ENCODE measurements at places on chromosomes 4 and X. TPM values are rescaled to one million over a fixed set of nuclear protein-coding genes. Genes with fewer than 3 reads are reported as not detected.

The NALF2 gene
- total RNA-seq: 0.19 TPM

The MUC7 gene
- not detected for total RNA-seq

The HELT gene
- not detected for total RNA-seq

The PDCL2 gene
- not detected for total RNA-seq

The FDCSP gene
- total RNA-seq: not detected

The NPY5R gene
- not detected for total RNA-seq

The ZNF157 gene
- total RNA-seq: 1.2 TPM

The FRMPD4 gene
- total RNA-seq: not detected

DNA sequence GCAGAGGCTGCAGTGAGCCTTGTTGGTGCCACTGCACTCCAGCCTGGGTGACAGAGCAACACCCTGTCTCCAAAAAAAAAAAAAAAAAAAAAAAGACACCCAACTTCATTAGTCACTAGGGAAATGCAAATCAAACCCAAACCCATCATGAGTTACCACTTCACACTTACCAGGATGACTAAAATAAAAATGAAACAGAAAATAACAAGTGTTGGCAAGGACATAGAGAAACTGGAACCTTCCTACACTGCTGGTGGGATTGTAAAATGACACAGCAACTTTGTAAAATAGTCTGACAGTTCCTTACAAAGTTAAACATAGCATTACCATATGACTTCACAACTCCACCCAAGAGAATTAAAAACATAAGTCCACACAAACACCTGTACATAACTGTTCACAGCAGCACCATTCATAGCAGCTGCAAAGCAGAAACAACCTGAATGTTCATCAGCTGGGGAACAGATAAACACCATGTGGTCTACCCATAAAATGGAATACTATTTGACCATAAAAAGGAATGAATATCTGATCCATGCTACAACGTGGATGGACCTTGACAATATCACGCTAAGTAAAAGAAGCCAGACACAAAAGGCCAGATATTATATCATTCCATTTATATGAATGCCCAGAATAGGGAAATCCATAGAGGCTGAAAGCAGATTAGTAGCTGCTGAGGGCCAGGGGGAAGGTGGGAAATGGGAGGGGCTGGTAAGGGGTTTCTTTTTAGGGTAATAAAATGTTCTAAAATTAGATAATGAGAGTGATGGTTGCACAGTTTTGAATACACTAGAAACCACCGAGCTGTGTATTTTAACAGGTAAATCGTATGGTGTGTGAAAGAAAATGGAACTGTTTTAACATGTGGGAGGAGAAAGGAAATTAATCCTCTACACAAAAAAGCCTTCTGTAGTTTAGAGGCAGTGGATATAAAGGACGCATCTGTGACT lies 18.3 kb downstream of the CD99L2 start:
- DNase-seq: no peak

DNA sequence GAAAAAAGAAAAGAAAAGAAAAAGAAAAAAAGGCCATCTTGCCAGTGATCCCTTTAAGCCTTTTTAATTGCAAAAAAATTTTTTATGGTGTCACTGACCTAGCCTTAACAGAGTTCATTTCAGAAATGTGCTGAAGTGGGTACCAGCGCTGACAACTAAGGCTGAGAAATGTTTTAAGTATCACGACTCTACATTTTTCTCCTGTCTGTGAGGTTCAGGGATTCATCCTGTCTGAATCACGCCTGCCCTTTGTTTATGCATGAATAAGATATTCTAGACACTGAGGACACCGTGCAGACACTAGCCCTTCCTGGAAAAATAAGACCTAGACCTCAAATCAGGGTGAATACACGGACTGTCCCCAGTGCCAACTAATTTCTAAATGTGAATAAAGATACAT lies 154.4 kb upstream of the NOCT start:
- DNase-seq: no peak

DNA sequence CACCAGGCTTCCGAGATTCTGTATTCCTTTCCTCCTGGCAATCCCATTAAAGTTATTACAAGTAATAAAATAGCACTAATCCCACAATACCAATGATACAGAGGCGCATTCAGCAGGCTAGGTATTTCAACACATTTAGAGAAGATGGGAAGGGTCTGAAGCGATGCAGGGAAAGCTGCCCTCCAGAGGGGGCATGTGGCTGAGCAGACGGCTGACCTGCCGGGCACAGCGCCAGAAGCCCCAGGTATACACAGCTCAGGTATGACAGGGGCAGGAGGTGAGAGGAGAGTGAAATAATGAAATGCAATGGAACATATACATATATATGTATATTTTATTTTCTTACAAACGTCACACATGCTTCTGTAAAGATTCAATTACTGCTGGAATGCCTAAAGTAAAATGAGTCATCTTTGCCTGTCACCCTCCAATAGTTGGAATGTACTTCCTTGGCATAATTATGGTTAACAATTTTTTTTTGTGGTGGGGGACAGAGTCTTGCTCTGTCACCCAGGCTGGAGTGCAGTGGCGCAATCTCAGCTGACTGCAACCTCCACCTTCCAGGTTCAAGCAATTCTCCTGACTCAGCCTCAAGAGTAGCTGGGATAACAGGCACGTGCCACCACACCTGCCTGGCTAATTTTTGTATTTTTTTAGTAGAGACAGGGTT lies 21.3 kb upstream of the CDKN2AIP start:
- DNase-seq: no peak

DNA sequence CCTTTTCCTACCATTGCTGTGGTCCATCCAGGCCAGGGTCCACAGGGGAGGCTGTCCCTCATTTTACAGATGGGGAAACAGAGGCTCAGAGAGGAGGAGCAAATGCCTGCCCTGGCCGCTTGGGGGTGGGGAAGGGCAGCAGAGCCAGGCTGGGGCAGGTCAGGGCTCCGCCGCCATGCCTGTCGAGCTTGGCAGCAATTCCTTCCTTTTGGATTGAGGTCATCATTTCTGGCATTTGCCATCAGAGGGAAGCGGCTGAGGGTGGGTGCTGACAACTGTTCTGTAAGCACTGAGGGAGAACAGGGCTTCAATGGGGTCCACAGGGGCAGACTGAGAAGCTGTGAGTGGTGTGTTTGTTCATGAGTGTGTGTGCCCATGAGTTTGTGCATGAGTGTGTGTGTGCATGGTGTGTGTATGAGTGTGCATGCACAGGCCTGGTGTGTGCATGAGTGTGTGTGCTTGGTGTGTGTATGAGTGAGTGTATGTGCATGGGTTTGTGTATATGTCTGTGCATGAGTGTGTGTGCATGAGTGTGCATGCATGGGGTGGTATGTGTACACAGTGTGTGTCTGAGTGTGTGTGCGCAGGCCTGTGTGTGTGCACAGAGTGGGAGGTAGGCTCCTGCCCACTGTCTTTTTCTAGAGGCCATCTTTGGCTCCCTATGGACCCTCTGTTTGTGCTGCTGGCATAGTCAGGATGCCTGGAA lies 115.2 kb downstream of the SORCS2 start:
- no peak for DNase-seq

- no peak for DNase-seq
Observed at GRCh38 chrX:142671036-142671435, 354.7 kb upstream of the SPANXN4 start.

Data from activated naive CD8-positive, alpha-beta T cell treated with anti-CD3 and anti-CD28 coated beads for 36 hours (primary cell).